Endodermal cell (in vitro differentiated cells): ENCODE measurements at places on chromosomes 2 and 18. TPM values are rescaled to one million over a fixed set of nuclear protein-coding genes. Genes with fewer than 3 reads are reported as not detected.

DNA sequence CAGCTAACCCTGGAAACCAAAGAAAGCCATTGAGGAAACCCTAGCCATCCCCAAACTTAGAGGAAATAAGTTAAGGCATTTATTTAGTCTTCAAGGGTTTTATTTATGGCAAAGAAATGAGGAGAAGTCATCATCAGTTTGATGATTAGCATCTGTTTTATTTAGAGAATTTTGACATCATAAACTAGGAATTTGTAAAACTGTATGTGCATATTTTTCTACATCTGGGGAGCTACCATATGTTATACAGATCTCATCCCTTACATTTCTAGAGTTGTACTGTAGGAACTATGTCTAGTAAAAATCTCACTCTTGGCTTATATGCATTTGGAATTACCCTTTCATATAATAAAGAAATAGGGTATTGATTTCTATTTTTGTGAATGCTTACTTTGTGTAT is 48.7 kb downstream of the FMNL2 start:
- DNase-seq: no peak

Gene ARL5A
- 63.3 to 77.1 TPM (median 73.7 TPM) in 3 replicates for total RNA-seq

Gene CNTNAP5
- 0.70 and 1.2 TPM in 2 replicates for total RNA-seq

Gene STAT4
- 2.9 and 3.2 TPM in 2 replicates for total RNA-seq

Gene OTOS
- not detected in 2 replicates for total RNA-seq
